ENCODE measurements at places on chromosomes 6 and 20.

DNA sequence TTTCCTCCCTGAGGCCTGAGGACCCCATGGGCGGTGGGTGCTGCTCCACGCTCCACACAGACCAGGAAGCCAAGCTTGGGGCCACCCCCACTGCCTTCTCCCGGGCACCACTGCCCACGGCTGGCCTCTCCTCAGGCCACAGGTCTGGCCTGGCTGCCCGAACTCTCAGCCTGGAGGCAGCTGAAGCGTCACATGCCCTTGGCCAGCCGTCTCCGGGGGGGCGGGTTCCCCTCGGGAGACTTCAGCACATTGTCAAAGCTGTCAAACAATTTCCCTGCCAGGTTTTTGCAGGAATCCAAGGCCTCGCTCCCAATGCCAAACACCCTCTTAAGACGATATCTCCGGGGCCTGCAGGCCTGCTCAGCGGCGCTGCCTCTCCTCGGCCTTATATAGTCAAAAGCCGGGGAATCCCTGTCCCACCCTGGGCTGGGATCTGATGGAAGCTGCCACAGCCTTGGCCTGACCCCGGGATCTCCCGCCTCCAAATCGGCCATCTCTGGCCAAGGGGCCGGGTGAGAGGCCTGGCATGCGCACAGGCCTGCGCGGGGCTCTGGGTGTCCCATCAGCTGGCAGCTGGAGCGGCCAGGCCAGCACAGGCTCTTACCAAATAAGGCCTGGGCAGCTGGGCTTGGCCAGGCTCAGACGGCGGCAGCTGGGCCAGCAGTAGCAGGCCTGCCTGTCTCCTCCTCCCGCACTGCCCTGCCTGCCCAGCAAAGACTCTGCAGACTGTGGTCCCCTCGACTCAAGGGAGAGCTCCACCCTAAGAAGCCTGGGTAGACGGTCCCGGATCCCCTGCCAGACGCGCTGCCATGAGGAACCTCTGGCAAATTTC, 49.7 kb downstream of the RBM38 start:
- no peak for DNase-seq

DNA sequence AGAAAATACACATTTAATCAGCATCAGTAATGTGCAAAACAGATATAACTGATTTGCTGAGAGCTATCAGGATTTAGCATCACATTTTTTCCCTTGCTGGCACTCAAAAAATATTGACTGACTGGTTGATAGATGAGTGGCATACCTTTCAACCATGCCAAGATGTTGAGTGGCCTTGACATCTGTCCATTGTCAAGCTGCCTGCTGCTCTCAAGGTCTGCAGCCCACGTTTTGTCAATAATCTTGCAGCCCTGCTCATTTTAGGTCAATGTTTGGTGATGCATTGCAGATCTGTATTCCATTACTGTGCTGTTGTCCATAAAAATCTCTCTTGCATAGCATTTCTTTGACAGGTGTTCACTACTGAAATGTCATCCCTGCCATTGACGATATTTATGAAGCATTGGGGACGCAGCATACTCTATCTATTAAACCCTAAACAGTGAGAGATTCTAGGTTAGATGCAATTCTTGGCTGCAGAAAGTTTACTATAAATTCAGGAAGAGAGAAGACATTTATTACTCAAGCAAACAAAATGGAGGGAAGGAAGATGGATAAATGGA, 111.6 kb downstream of the BFSP1 start:
- DNase-seq: no peak

DNA sequence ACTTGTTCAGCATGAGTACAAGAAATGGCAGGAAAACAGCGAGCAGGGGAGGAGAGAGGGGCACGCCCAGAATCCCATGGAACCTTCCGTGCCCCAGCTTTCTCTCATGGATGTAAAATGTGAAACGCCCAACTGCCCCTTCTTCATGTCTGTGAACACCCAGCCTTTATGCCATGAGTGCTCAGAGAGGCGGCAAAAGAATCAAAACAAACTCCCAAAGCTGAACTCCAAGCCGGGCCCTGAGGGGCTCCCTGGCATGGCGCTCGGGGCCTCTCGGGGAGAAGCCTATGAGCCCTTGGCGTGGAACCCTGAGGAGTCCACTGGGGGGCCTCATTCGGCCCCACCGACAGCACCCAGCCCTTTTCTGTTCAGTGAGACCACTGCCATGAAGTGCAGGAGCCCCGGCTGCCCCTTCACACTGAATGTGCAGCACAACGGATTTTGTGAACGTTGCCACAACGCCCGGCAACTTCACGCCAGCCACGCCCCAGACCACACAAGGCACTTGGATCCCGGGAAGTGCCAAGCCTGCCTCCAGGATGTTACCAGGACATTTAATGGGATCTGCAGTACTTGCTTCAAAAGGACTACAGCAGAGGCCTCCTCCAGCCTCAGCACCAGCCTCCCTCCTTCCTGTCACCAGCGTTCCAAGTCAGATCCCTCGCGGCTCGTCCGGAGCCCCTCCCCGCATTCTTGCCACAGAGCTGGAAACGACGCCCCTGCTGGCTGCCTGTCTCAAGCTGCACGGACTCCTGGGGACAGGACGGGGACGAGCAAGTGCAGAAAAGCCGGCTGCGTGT, 11.6 kb downstream of the TNFAIP3 start:
- peak; percentile 27 for DNase-seq

DNA sequence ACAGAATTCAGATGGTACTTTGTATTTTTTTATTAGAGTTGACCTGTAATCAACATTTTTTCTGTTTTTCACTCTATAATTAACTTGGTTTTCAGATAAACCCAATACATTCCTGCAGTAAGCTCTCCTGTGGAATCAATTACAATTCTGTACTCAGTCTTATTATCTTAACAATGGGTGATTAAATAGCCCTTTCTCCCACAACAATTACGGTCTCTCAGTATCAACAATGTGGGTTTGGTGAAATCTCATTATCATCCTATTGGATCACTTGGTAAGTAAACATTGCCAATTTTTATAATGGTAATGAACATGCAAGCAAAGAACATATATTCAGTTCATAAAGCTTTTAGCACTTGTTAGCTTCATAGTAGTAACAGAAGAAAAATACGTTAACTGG, 438.9 kb upstream of the EPHA7 start:
- DNase-seq: no peak

- no peak for DNase-seq
Observed at GRCh38 chr6:71011871-71012371, 55.1 kb upstream of the B3GAT2 start.

GRCh38 chr6:47464052-47464451, 13.5 kb upstream of the CD2AP start:
- no peak for DNase-seq

GRCh38 chr6:149264629-149265028, 52.9 kb upstream of the TAB2 start:
- DNase-seq: peak; percentile 42

GRCh38 chr20:23087587-23088251, 1.6 kb upstream of the CD93 start:
- no peak for DNase-seq

- no peak for DNase-seq
Observed at GRCh38 chr6:128500749-128501600, 19.4 kb downstream of the PTPRK start.

GRCh38 chr6:134005800-134006199, 46.6 kb downstream of the SLC2A12 start:
- DNase-seq: no peak

GRCh38 chr6:150717419-150717818, 117.7 kb downstream of the PLEKHG1 start:
- DNase-seq: no peak

DNA sequence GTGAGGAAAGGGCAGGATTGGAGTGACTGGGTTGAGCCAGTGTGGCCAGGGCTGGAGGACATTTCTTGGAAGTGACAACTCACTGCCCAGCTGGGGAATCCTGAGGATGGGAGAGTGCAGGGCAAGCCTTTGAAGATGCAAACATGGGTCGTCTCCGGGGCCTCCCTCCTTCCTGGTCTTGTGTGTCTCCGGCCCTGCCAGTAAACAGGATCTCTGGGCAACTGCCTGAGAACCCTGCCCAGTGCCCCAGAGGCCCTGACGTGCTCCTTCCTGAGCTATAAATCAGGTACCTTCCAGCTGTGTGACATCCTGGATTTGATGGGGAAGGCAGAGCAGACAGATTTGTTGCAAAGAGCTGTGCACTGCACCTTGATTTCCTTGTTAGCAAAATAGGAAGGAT, 12.9 kb upstream of the TCF15 start:
- DNase-seq: no peak

Data from effector CD4-positive, alpha-beta T cell (primary cell).